Activated T-helper 1 cell treated with anti-CD3 and anti-CD28 coated beads, Interleukin-12 subunit alpha, Interleukin-12 subunit beta, Interleukin-2, Interleukin-4 antibody, amounts not matched to agents 30 ng/mL and 10 ng/mL and 1 ng/mL, durations not matched to agents 14 hours and 24 hours and 36 hours (primary cell): ENCODE measurements at places on chromosomes 7 and 10.

- DNase-seq = no peak
These were observed 272.0 kb downstream of the HPSE2 start for GRCh38 chr10:98963608-98964007.

GRCh38 chr10:53382543-53382942 lies 610.0 kb upstream of the MBL2 start:
- no peak for DNase-seq

DNA sequence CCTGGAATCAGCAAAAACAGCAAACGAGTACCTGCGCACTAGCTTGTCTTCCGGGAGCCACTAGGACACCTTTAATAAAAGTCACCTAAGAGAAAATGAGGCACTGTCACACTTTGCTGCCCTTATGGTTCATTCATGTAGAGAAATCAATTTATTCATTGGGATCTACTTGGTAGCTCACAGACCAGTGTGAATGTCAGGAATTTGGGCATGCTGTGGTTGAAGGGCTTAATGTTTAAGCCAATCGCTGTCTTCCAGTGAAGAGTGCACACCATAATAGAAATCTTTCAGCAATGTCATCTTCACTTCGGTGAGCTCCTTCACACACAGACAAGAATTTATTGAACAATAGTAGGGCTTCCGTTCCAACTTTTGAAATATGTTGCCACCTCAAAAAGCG lies 65.1 kb downstream of the MARCHF5 start:
- DNase-seq = no peak

DNA sequence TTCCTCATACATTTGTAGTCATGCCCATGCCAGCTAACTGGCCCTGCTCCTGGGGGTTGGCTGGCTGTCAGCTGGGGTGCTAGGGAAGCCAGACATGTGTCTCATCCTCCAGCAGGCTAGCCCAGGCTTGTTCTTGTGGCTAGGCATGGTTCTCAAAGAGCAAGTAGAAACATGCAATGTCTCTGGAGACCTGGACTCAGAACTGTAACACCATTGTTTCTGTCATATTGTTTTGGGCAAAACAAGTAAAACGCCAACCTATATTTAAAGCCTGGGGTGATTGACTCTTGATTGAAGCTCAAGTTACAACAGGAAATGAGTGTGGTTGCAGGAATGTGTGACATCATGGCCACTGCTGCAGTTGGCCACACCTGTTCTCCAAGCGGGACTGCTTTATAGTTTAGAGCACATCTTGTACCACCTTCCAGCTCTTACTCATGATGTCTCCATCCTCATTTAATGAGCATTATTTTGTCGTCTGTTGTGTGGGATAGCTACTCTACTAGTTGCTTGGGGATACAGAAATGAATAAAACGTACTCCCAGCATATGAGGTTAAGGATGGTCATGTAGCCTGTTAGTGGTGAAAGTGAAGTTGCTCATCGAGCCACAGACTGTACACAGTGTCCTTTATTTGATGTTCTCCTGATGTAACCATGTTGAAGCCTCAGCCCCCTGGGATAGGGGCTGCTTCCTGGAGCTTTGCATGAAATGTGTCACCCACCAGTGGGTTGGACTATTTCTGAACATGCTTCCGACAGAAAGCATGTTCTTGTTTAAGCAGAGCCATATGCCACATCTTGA lies 168.4 kb downstream of the SORCS3 start:
- DNase-seq = no peak

- DNase-seq = no peak
These were observed 134.6 kb downstream of the TEX36 start for GRCh38 chr10:125548356-125548755.

DNA sequence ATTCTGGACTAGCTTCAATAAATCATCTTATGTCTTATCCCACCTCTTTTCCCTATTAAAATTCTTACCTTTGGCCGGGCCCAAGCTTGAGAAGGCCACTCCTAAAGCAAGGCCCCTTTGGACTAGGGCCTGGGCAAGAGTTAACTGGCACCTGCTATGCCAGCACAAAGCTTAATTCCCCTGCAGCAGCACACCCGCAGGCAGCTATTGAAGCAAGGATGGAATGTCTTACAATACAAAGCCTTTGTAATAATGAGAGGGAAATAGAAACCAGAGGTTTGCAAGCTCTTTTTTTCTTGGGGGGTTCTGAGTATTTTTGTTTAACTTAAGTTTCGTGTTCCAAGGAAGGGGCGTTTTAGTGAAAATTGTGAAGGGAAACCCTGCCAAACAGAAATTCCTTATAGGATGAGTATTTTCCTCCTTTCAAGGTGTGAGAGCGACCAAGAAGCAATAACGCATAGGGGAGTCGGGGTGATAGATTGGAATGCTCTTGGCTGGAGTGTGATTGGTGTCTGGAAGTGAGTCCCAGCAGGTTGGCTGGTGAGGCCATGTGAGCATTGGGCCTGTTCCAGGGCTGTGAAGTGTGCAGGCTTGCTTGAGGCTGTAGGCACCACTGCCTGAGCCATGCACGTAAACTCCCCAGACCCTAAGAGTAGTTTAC lies 148.5 kb downstream of the KIAA1217 start:
- DNase-seq = no peak

GRCh38 chr10:62073429-62073828 lies 171.9 kb downstream of the ARID5B start:
- DNase-seq = no peak

GRCh38 chr7:120462991-120463390 lies 190.0 kb downstream of the KCND2 start:
- no peak for DNase-seq

GRCh38 chr7:155228459-155228845 lies 69.2 kb upstream of the INSIG1 start:
- no peak for DNase-seq

DNA sequence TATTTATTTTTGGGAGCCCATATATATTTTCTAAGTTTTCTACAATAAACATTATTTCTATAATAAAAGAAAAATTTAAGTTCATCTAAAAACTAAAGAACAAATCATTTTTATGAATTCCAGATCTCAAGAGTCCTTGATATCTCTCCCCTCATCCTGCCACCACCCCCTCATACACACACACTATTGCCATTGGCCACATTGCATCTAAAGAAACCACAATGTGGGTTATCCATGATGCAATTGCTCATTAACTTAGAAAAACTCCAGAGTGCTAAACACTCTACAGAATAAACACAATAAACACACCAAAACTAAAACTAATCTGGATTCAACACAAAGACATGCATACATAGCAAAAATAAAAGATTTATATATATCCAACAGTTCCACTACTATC lies 37.8 kb downstream of the FAM13C start:
- no peak for DNase-seq

DNA sequence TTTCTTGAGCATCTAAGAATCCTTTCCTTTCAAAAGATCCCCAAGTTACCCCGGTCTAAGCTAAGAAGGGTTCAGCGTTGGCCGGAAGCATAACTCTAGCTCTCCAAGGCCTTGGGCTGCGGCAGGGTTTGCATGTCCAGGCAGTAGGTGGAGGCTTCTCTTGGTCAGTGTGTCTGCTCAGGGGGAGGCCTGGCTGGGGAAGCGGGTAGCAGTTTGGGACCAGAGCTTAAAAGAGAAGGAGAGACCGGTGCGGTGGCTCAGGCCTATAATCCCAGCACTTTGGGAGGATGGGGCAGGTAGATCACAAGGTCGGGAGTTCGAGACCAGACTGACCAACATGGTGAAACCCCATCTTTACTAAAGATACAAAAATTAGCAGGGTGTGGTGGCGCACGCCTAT lies 226.3 kb downstream of the MGMT start:
- DNase-seq = no peak

GRCh38 chr7:1713502-1714484 lies 43.7 kb downstream of the ELFN1 start:
- DNase-seq = no peak

GRCh38 chr7:107499731-107500130 lies 29.9 kb downstream of the GPR22 start:
- DNase-seq = no peak

- no peak for DNase-seq
These were observed 9.6 kb downstream of the GPRIN2 start for GRCh38 chr10:46546591-46547540.

GRCh38 chr7:12770227-12770975 lies 83.0 kb downstream of the ARL4A start:
- no peak for DNase-seq

DNA sequence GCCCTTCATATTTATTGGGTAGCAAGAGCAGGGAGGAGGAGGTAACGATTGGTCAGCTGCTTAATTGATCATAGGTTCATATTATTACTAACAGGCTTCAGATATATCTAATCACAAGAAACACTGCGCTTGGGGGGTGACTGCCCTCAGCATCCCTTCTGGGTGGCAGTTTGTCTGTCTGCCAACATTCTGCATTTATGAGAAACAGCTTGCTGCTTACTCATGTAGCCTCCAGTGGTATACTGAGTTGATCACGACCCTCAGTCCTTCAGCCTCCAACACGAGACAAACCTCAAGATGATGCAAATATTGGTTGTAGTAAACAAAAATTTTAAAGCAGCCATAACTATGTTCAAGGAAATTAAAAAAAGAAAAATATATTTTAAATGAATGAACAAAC lies 657.8 kb upstream of the PHF14 start:
- no peak for DNase-seq

DNA sequence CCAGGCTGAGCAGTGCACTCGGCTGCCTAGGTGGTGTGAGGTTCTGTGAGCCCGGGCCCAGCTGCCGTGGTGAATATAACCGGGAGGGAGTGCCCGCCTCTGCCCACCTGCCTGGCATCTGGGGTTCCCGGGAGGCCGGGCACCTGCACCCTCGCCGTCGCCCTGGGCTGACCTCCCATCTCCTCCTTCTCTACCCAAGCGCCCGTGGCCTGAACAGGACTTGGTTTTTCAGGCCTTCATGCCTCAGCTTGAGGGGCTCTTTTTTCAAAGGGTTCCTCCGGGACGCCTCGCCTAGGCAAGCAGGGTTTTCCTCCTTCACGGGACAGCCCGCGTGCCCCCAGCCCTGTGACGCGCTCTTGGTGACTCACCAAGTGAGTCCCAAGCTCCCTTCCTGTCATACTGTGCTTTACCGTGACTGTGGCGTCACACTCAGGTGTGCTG lies 9.9 kb downstream of the INPP5A start:
- no peak for DNase-seq

GRCh38 chr10:10392511-10392910 lies 625.2 kb upstream of the CELF2 start:
- no peak for DNase-seq

DNA sequence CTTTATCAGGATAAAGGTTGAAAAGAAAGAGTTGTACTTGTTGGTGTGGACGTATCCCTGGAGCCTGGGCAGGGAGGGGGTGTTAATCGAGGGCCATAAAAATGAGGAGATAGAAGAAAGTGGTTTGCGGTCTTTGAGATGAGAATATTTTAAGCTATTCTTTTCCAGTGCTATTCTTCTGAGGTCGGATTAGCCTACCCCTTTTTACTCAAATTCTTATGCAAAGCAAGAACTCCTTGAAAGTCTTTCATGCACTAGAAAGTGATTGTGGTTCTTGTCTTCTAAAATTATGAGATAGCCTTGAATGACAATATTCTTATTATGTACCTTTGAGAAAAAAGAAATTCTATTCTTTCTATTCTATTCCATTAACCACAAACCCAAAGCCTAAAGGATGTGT lies 201.3 kb upstream of the SEMA3C start:
- DNase-seq = no peak
